Type B pancreatic cell (in vitro differentiated cells): ENCODE measurements at places on chromosomes 7 and 10.

- DNase-seq: no peak
Observed at GRCh38 chr10:47332371-47332770, 10.1 kb downstream of the GDF2 start.

- DNase-seq: no peak
Observed at GRCh38 chr10:90598513-90598912, 259.3 kb downstream of the HTR7 start.

GRCh38 chr10:17682236-17682946 lies 38.4 kb downstream of the STAM start:
- no peak for DNase-seq

DNA sequence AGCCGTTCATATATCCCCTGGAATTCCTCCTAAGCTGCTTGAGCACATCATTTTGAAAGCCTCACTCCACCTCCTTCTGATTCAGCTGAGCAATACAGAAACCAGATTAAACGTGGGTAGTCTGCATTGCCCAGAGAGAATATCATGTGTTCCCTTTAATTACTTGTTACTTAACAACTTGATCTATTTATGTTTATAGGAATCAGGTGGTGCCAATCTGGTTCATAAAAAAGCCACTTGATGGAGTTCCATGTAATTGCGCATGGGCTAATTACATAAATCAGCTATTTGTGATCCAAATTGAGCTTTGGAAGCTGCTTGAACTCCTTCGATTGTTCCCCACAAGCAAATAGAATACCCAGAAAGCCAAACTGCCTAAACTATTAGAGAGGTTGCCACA lies 114.7 kb upstream of the ADCY1 start:
- no peak for DNase-seq

GRCh38 chr7:151247611-151248345 lies 716 bp downstream of the SMARCD3 start:
- DNase-seq: no peak

DNA sequence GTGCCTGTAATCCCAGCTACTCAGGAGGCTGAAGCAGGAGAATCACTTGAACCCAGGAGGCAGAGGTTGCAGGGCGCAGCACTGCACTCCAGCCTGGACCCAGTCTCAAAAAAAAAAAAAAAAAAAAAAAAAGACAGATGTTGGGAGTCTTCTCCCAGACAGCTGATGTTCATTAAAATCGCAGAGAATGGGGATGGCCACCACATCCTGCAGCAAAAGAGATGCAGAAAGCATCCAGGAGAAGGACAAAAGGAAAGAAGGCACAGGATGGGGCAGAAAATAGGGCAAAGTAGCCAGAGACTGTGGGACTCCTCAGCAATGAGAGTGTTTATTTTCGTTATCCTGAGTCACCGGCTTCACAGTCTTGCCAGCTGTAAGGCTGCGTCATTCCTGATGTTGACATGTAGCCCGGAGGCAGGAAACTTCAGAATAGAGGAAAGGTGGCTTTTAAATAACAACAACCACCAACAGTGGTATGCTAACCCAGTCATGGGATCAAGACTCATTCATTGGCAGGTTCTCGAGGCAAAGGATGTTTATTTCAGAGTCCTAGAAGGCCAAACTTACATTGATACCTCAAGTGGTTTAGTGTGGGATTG lies 149.5 kb upstream of the SVIL start:
- DNase-seq: no peak

DNA sequence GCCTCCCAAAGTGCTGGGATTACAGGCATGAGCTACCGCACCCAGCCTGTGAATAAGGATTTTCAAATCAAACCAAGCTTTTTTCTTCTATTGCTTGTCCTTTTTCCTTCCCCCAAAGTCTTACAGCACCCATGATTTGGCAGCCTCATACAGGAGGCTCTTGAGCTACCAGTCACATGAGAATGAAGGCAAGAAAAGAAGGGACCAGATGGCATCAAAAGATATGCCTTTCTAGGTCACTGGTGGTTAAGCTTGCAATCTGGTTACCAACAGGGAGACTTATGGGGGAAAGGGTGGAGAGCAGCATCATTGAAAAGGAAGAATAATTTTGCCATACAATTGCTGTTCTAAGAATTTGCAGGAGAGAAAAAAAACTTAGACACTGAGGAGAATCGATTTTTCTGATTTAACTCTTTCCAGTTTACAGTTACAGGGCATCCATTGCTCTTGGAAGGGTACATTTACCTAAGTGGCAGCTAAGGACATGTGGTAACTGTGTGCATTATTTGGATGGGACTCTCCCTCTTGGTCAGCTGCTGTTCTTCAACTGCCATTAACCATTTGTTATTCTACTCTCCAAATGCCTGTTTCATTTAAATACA lies 29.5 kb downstream of the SMNDC1 start:
- no peak for DNase-seq

- DNase-seq: no peak
Observed at GRCh38 chr7:114919587-114919986, 2.3 kb upstream of the MDFIC start.

DNA sequence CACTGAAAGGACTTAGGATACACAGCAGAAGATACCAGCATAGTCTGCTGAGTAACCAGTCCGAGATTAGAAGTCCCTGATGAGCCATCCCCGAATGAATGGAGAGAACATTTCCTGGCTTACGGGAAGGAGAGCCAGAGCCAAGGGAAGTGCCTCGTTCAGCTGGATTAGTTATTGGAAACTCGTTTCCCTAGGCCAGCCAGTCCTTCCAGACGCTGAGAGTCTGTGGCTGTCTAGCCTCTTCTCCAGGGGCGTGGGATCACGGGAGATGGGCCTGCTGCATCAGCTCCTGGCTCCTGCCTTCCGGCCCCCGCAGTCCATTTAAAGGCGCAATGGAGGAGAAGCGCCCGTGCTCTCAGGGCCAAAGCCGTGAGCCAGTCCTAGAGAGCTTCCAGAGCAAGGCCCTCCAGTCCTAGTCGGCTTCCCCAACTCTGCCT lies 712.8 kb downstream of the PARD3 start:
- no peak for DNase-seq

DNA sequence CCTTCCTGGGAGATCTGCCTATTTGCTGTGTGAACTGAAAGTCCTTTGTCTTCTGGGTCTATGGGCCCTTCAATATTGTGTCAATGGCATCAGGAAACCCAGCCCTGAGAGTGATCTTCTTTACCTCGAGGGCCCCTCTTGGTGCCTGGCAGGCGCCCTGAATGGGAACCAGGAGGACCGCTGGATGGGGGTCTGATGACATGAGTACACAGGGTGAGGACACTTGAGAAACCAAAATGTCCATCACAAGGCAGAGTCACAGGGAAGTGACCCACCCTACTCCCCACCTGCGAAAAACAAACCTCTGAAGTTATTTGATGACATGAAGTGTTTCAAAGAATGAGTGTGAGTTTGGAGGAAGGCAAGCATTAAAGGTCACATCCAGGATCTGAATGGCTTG lies 17.3 kb downstream of the SFTPA1 start:
- no peak for DNase-seq

- DNase-seq: no peak
Observed at GRCh38 chr7:91837397-91838070, 43.0 kb downstream of the MTERF1 start.

- no peak for DNase-seq
Observed at GRCh38 chr10:129935867-129936152, 28.3 kb downstream of the EBF3 start.

GRCh38 chr10:51521605-51522004 lies 177.8 kb downstream of the CSTF2T start:
- no peak for DNase-seq

DNA sequence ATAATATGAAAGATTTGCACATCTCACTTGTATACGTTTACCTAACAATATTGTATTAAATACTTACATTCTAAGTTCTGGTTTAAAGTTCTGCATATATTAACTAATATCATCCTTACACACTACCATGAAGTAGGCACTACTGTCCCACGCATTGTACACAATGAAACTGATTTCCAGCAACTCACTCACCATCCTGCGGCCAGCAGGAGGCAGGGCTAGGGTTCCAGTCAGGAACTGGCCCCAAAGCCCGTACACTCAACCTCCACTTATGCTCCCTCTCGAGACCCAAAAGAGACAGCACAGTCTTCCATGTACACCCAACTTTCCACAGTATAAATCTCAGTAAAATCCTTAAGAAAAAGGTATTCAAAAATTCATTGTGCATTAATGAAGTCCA lies 41.4 kb downstream of the GRID1 start:
- no peak for DNase-seq

GRCh38 chr7:128887169-128888038 lies 23.1 kb downstream of the KCP start:
- no peak for DNase-seq

DNA sequence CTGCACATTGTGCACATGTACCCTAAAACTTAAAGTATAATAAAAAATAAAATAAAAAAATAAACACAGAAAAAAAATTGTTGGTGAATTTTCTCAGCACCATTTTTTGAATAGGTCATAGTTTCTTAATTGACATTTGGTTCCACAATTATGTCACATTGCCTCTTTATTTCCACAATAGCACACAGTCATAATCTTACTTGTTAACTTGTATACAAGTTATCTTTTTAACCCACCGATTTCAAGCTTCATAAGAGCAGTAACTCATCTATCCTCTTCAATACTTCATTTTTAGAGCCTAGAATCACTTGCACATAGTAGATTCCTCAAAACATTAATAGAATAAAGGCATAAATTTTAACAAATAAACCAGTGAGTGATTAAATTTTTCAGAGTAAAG lies 1425.1 kb upstream of the LRRTM3 start:
- no peak for DNase-seq

GRCh38 chr7:159104188-159104920 lies 40.3 kb downstream of the VIPR2 start:
- no peak for DNase-seq

GRCh38 chr7:5421714-5422395 lies 1.8 kb downstream of the TNRC18 start:
- no peak for DNase-seq

- DNase-seq: no peak
Observed at GRCh38 chr7:78563191-78563590, 764.6 kb downstream of the PHTF2 start.

GRCh38 chr7:101705331-101705730 lies 76.2 kb upstream of the MYL10 start:
- DNase-seq: no peak

DNA sequence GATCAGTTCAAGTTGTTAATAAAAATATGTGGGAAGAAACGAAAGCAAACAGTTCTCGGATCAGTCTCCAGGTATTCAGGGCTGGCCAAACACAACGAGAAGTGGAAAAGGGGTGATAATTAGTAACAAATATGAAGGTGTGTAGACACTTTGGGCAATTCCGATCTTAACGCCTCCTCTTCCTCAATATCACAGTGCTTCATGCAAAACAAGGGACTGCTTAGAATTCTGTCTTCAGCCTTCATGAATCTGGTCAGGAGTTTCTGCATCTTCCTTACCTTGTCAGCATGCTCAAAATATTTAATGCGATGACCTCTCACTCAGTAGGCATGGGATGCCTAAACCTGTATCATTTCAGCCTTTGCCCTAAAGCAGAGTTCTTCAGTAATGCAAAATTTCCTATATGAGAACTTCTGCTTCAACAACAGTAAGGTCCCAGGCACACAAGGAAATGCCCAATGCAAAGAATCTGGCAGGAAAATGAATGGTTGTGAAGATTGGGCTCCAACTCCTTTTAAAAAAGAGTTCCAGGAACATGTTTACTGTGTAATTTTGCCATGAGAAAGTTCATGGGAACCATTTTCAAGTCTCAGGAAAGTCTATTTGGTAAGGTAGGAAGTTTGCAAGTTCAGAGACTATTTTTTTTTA lies 23.4 kb upstream of the VAX1 start:
- DNase-seq: no peak

- DNase-seq: no peak
Observed at GRCh38 chr7:70785427-70785826, 346.5 kb upstream of the GALNT17 start.

DNA sequence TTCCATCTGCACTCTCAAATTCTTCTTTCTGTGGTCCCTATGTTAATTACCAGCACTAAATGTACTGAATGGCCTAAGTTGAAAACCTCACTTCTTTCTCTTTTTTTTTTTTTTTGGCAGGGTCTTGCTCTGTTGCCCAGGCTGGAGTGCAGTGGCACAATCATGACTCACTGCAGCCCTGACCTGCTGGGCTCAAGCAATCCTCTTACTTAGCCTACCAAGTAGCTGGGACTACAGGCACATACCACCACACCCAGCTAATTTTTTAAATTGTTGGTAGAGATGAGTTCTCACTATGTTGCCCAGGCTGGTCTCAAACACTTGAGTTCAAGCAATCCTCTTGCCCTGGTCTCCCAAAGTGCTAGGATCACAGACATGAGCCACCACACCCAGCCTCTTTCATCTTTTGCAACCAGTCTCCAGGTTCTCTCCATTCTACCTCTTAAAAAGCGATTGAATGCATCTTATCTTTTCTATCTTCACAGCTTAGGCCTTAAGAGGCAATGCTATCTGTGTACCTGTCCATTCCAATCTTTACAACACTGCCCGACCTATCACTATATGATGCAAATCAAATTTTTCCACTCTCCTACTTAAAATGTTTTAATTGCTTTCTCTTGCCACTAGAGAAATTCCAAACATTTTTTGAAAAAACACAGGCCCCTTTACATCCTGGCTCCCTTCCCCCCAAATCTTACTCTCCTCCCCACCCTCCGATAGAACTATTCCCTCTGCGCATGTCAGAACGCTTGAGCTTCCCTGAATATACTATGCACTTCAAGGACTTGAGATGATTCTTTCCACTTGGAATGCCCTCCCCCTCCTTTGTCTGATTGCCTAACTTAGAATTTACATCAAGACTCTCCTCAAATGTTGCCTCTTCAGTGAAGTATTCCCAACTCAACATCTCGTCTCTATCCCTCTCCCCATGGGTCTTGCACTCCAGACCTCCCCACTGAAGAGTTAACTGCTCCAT lies 6.0 kb downstream of the ICA1 start:
- no peak for DNase-seq

- DNase-seq: no peak
Observed at GRCh38 chr7:40341836-40342235, 207.0 kb downstream of the SUGCT start.

- no peak for DNase-seq
Observed at GRCh38 chr10:126309228-126309883, 78.9 kb downstream of the ADAM12 start.

GRCh38 chr10:6027929-6028328 lies 34.2 kb downstream of the IL2RA start:
- DNase-seq: no peak

DNA sequence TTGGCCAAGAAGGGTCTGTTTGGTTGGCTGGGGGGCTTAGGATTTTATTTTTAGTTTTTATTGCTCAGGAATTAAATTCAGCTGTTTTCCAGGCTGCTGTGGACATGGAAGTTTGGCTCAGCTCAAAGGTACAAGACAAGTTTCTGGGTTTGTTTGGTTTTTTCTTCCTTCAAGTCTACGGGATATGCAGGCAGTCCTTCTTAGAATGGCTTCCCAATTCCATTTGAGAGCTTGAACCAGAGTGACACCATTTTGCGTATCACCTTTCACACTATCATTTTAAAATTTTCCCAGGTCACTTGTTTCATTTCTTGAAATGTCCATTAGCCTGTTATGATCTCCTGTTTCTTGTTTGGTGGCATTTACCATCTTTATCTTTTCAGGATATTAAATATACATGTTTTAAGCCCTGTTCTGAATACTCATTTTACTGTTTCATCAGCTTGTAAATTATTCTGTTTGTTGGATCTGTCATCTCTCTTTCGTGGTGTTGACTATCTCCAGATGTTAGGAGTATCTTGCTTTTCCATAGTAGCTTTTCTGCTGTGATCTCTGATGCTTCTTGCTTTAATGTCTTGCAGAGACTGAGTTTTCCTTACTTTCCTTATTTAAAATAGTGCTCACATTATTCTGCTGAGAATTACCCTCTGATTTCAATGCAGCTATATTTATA lies 9.4 kb upstream of the TMEM168 start:
- DNase-seq: no peak

- no peak for DNase-seq
Observed at GRCh38 chr7:42161110-42161509, 75.9 kb downstream of the GLI3 start.

- DNase-seq: no peak
Observed at GRCh38 chr10:62503872-62504271, 129.7 kb downstream of the ZNF365 start.
